Tibial artery (tissue), 4 donors: ENCODE measurements at places on chromosomes 1 and 21.

DNA sequence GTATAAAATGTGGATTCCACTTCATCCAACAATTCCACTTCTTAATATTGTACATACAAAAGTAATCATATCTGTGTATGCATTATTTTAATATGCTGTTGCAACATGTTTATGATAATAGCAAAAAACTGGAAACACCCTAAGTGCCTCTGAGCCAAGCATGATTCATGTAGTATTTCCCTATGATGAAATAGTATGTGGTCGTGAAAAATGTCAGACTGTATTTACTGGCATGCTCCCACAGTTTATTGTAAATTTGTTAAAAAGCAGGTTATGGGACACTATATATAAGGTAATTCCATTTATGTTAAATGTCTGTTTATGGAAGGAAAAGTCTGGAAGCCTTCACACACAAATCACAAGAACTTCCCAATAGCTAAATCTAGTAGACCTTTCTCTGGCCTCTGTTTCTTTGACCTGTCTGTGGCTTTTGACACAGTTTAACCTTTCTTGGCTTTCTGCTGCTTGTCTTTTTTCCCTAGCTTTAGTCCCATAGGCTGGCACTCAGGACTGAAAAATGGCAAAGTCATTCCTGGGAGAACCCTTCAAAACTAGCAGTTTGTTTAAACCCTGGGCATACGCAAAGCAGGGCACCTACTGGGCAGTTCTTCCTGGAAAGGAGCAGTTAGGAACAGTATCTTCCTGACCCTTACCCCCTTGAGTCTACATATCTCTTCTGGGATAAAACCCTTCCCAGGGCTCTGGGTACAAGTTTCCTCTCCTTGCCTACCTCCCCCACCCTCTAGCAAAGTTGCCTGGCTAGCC lies 65.4 kb upstream of the ARTN start:
- DNase-seq = no peak

GRCh38 chr1:18732686-18733085 lies 102.0 kb downstream of the PAX7 start:
- DNase-seq = no peak

DNA sequence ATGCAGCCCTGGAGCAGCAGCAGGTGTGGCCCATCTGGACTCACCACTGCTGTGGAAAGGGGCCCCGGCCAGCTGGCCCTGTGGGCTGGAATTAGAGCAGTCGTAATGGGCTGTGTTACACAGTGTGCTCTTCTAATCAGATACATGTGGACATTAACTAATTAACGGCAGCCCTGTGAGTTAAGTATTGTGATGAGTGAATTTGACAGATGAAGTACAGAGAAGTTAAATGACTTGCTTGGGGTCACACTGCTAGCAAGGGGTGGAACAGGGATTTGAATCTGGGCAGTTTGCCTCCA lies 58.6 kb downstream of the MDM4 start:
- DNase-seq = no peak

DNA sequence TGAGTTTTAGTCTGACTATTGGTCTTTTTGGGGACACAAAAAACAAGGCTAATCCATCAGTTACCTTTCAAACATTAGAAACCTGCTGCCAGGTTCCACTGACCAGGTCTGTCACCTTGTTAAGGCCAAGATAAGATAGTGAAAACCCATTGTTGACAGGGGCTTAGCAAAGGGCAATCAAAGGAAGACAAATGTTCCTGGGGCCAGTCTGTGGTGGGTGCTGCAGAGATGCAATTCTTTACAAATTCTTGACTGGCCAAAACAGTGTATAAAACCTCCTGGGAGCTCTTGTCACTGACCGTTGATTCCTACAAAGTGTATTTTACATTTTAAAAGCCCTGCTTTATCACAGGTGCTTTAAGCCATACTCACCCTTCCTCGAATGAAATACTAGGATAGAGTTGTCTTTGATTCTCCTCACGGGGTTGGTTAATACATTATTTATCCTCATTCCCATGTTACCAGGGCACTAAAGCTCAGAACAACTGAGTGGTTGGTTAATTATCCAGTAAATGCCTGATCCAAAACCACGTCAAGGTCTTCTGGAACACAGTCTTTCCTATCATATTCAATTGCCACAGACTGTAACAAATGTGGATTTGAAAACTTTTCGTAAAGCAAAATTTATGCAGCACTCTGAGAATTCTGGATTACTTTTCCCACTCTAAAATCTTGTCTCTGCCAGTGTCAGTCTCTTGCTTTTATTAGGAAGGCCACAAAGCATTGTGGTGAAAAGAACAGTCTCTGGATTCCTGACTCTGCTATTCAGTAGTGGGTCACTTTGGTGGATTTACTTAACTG lies 77.2 kb downstream of the NRIP1 start:
- DNase-seq = no peak

DNA sequence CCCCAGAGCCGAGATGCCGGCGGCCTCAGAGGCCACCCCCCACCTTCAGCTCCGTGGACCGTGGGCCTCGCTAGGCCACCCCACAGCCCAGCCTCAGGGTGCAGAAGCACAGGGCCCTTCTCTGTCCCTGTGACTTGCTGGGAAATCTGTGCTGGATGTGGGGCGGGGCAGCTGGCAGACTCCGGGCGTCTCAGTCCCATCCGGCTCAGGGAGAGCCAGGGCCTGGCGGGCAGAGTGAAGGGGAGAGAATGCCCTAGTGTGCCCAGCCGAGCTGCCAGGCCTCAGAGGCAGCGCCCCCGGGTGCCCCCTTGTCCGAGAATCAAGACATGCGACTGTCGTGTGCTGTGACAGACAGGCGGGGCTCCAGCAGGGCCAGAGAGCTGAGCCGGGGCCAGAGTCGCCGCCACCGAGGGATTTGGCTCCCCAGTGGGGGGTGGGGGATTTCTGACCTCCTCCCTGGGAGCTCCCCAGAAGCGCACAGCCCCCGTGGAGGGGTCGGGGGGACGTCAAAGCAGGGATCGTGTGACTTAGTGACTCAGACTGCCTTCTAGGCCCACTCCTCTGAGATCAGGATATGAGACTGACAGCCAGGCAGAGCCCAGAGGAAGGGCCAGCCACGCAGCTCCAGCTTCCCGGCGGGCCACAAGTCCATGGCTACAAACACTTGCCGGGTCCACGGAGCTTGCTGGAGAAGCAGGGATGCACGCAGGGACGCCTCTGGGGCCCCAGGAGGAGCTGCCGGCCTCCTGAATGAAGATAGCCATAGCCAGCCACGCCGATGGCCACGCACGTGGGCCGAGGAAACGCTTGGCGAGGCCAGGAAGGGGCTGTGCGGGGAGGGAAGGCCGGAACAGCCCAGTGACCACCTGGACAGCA lies 11.9 kb downstream of the COL6A1 start:
- DNase-seq = peak; percentile 51

GRCh38 chr1:108878678-108879077 lies 1.9 kb downstream of the GPSM2 start:
- no peak for DNase-seq

GRCh38 chr1:24364605-24364974 lies 45.4 kb downstream of the GRHL3 start:
- no peak for DNase-seq

- no peak for DNase-seq
Measured at GRCh38 chr1:91817211-91817905, 68.6 kb downstream of the TGFBR3 start.

DNA sequence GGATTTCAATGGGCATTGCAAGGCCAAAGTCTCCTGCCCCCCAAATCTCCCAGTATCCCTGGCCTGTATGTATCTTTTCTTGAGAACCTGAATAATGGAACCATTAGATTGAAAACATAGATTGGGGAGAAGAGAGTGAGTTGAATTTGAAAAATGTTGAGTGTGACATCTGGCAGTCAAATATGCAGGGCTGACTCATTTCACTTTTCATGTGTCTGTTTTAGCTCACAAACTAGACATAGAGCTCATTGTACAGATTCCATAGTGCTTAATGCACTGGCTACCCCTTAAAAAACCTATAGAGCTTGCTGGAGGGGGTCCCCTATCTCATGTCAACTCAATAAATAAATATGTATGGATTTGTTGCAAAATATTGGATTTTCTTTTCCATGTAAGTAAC lies 30.8 kb downstream of the DDR2 start:
- no peak for DNase-seq

- no peak for DNase-seq
Measured at GRCh38 chr1:34412598-34413370, 236.1 kb downstream of the C1orf94 start.

- DNase-seq = no peak
Measured at GRCh38 chr1:238642231-238642630, 744.1 kb upstream of the CHRM3 start.

GRCh38 chr1:238485912-238486209 lies 595.1 kb upstream of the ZP4 start:
- DNase-seq = no peak

- no peak for DNase-seq
Measured at GRCh38 chr1:202047977-202048376, 37.6 kb downstream of the ELF3 start.

DNA sequence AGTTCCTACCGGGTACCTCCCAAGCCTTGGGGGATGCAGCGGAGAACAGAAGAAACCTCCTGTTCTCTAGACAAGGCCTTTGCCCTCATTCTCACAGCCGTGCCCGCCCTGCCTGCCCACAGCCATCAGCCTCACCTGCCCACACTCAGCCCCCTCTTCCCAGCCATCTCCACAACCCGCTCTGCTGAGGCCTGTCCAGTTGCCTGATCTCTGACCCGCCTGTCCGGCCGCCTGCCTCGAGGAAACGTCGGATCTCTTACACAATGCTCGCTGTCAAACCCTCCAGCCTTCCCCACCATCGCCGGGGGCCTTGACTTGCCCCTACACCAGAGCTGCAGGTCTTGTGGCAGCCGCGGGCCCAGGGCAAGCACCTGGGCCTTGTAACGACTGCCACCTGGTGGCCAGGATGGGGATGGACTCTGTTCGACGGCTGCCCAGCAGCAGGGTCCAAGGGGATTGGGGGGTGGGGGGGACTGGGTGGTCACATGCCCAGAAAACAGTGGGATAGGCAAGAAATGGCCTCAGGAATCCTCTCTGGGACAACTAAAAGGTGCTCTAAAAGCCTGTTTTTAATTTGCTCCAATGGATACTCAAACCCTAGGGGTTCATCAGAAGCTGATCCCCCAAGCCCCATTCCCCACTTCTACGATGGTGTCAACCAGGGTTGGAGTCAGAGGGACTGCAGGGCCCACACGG lies 31.0 kb downstream of the SLC45A1 start:
- DNase-seq = peak; percentile 67

DNA sequence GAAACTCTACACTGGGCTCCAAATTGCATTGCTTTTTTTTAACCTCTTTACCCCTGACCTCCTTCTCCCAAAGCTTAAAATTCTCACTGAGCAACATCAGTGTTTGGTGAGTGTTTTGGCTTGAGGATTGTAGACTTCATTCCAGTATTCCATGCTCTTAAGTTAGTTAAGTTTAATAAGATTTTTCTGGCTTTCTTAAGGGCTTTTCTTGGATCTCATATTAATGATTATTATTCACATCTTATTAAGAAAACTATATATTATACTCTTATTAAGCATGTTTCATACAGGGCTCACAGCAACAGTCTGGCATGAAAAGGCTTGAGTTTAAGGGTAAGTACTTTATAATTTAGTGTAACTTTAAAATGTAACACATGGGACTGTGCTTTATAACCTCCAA lies 141.8 kb downstream of the DISP1 start:
- no peak for DNase-seq

DNA sequence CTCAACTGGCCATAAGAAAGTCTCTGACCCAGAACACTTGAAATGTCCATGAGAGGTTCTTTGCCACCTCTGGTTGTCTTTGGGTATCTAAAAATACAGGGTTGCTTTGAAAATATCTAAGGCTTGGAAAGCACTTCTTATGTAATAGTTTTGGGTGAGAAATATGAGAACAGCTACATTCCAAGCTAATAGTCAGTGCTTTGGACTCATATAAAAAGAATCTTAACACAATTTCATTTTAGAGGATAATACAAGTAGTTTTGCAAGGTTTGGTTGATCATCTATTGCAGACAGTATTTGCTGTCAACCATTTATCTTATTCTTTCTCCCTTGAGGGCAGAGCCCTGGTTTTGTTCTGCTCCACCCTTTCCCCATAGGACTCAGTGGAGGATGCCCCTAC lies 207.5 kb downstream of the KCNK2 start:
- DNase-seq = no peak

GRCh38 chr1:57202241-57202640 lies 221.6 kb downstream of the DAB1 start:
- no peak for DNase-seq

DNA sequence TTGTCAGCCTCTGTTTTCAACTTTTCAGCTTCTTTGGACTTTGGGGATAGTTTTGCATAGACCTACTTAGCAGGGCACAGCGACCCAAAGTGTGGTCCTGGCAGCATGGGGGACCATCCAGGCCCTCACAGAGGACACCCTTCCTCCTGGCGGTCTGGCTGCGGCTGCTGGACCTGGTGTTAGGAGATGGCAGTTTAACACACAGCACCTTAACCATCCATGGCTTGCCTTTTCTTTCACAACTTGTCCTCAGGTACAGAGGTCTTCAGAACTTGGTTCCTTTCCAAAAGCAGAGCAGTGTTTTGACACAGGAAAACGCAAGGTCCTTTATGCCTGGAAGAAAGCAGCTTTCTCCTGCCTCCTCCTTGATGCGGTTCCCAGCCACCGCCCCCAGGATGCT lies 68.1 kb downstream of the RHOU start:
- DNase-seq = no peak

DNA sequence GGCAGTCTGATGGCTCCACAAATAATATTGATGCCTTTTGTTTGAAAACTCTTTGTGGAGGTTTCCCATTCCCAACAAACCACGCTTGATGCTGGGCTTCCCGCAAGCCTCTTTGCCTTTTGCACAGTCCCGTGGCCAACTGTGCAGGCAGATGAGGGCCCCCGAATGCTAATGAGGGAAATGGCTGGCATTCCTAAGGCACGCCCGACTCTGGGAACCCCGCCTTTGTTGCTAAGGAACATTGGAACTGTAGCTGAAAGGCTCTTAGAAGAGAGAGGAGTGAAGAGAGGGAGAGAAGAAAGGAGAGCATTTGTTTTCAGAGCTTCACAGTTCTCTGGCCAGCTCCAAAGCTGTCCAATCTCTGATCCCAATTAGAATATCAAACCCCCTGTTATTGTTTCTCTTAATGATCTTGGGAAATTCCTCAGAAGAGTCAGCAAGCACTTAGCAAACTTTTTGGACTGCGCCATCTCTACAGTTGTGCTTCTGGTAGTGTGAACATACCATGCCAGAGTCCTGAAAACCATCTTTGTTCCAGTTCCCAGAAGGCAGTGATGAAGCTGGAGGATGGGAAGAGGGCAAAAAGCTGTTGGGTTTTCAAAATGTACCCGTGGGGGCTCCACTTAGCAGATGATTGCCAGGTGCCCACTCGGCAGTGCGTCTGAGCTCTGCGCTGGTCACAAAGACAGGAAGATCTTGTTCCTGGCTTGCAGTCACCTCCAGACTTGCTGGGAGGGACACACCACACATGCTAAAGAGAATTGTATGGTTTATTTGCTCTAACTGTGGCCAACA lies 60.1 kb upstream of the CYP2J2 start:
- DNase-seq = no peak

DNA sequence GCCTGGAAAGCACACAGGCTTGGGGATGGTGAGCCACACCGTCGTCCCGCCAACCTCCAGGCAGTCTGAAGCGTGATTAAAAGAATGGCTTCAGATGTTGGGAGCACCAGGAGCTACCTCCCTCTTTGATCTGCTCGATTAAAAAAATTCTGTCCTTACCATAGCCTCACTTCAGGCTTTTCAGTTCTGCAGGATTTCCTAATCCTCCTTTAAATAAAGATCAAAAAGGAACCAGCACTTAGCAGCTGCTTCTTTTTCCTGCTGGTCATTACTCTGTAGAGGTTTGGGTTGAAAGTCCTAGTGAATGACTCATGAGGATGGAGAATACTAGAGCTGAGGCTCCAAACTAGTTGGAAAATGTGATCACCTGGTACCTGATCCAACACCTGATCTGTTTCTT lies 71.9 kb upstream of the C1orf174 start:
- DNase-seq = no peak
